HEK293T (cell line): ENCODE measurements at places on chromosomes 11 and 22.

DNA sequence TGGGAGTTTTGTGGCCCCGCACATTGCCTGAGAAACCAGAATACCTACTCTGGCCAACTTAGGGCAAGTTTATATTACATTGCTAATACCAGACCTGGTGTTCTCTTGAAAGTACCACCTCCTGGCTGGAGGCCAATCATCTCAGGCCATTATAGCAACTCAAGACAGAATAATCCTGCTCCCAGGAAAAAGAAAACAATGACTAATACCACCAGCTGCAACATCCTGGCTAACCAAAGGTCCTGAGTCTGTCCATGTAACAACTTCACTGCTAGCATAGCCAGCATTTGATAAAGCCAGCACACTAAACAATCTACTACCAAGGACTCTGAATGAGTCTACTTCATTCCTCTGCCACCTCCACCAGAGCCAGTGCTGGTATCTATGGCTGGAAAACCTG, 1298.7 kb upstream of the CNTN5 start:
- no peak for DNase-seq

- no peak for DNase-seq
These were observed 36.9 kb upstream of the BRSK2 start for GRCh38 chr11:1352696-1353382.

- DNase-seq, result no peak
These were observed 15.3 kb downstream of the P2RX3 start for GRCh38 chr11:57353446-57353845.

- no peak for DNase-seq
These were observed 62.7 kb downstream of the CD82 start for GRCh38 chr11:44627911-44628729.

DNA sequence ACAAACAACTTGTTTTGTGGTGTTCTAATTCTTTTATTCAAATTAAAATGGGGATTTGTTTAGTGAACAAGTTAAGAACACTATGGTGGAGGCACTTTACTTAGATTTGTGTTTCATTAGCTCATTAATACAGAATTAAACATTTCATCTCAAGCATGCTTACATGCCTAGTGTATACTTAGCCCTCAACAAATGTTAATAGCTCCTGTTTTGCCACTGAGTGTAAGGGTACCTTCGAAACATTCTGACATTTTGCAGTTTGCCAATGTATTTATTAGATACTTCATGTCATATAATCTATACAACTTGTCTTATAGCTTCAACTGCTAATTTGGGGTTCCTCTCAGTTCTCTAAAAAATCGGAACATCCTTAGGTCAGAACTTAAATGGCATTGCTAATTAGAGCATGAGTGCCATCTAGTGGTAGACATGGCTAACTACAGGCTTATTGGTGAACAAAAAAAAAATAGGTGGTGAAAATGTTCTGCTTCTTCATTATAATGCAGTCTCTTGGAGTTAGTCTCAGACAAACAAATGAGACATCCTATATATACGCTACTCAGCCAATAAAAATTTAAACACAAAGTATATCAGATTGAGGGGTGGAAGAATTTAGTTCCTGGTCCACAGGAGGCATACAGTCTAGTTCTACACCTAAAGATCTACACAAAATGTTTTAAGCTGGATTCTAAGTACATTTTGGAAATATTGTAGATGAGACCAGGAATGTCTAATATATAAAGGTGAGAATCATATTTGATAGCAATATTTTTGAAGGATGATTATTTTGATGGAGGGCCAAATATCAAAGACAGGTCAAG, 4.9 kb upstream of the CNTN5 start:
- peak; percentile 18 for DNase-seq

DNA sequence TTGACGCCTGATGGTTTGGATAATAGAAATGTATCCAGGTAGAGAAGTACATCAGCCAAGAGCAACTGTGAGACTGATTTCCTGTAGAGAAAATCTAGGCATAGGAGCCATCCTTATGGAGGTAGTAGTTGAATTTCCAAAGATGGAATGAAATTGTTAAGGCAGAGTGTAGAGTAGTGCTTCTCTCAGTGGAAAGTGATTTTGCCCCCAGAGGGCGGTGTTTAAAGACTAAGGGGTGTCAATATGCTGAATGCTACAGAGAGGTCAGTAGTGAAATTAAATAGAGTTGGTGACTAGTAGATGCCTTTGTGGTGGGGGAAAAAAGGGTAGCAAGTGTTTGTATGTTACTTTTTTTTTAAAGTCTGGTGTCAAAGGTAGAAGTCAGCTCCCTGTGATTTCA, 54.5 kb downstream of the TRIM44 start:
- DNase-seq, result no peak

DNA sequence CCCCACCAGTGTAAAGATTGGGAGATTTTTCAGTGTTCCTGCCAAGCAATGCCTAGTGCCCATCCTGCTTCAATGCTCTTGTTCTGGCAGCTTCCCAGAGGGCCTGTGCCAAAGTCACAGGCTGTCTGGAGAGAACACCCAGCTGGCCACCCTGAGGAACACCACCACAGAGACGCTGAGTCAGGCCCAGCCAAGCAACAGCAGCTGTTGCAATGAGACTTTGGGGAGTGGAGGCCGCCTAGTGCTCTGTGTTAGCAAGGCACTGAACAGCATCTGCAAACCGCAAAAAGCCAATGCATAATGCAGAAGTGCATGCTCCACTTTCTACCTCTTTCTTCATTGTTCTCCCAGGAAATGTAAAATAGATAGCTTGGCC, 168.1 kb downstream of the NXPE2 start:
- DNase-seq, result no peak

GRCh38 chr11:114606003-114606801, 10.6 kb upstream of the NXPE4 start:
- no peak for DNase-seq

DNA sequence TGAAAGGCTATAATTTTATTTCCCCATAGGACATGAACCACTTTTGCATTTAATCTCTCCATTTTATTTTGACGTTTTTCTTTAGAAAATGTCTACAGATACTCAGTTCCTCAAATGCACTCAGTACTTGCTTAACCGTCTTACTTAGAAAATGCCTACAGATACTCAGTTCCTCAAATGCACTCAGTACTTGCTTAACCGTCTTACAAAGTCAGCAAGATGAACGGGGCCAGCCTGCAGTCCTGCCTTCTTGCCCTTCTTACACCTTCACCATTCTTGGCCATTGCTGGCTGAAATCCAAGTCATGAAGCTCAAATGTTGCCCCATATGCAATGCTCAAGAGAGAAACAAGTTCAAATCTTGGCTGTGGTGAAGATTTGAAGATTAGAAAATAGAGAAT, 34.1 kb downstream of the CSNK2A3 start:
- DNase-seq, result no peak

- peak; percentile 15 for DNase-seq
These were observed 53.2 kb downstream of the SPON1 start for GRCh38 chr11:14015711-14016110.

- DNase-seq, result peak; percentile 74
These were observed 2.2 kb downstream of the PHF21B start for GRCh38 chr22:45007391-45008185.

GRCh38 chr11:33636104-33636503, 64.5 kb downstream of the C11orf91 start:
- no peak for DNase-seq

- no peak for DNase-seq
These were observed 65.3 kb downstream of the WNT11 start for GRCh38 chr11:76140912-76141574.

GRCh38 chr11:12990162-12990480, 19.0 kb upstream of the RASSF10 start:
- DNase-seq, result no peak

- peak; percentile 87 for DNase-seq
These were observed at the start of gene SCARF2 for GRCh38 chr22:20437613-20438426. TSS of gene SCARF2 (minus strand) at chr22:20437825. CDS start at chr22:20437754, 71 bp downstream.

- no peak for DNase-seq
These were observed 209.7 kb downstream of the SNX19 start for GRCh38 chr11:130706572-130706971.

DNA sequence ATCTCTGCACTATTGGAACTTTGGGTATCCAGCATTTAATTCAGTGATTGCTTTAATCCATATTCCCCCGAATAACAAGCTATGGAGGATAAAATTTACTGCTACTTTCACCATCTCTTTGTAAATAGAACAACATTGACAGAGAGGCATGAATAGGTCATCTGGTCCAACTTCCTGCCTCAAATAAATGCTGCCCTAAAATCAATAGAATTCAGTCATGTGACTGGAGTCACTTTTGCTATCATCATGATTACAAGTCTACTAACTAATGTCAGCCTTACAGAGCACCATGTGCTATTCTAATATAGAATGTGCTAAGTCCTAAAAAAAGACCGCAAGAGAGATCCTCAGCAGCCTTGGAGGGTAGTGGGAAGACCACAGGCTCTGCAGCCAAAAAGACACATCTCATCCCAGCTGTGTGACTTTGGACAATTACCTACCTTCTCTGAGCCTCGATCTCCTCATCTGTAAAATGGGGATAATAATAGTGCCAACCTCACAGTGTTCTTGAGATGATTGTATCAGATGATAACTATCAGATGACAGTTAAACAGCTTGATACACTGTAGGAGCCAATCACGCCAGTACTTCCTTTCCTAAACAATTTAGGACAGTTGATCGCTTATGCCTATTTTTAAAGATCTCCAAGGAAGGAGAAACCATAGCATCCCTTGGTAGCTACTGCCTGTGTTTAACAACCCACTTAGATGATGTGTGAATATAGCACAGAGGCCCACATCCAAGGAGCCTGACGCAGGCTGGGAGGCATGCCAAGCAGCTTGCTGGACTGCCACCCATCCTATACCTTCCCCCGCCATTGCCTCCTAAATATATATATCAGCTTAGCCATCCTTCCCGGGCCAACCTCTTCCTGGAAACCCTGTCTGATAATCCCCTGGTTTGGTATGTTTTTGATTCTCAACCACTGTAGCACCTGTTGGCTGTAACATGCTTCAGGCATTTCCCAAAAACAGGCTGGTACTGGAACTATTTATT, 77.3 kb upstream of the PHF21A start:
- DNase-seq, result no peak

GRCh38 chr11:96235751-96236150, 107.2 kb downstream of the MAML2 start:
- DNase-seq, result no peak

GRCh38 chr11:66981976-66982578, 7.0 kb downstream of the C11orf86 start:
- DNase-seq, result no peak

- DNase-seq, result no peak
These were observed 18.0 kb downstream of the FLRT1 start for GRCh38 chr11:64053699-64054098.

DNA sequence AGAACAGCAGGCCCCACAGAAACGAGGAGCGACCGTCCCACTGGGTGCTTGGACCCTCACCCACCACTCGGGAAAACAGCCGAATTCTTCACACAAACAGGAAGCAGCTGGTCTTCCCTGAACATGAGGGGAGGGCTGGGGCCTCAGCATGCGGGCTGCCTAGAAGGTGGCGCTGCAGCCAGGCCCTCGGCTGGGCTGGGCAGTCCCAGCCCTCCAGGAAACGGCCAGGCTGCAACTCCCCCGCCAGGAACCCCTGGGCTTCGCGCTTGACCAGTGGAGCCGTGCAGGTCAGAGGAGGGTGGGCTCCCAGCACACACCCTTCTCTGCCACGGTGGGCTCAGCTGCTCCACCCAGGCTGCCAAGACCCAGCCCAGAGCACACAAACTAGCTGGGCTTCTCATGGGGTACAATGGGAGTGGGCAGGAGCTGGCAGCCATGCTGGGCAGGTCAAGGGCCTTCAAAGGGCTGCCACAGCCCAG, 29.6 kb downstream of the IGF2 start:
- no peak for DNase-seq

DNA sequence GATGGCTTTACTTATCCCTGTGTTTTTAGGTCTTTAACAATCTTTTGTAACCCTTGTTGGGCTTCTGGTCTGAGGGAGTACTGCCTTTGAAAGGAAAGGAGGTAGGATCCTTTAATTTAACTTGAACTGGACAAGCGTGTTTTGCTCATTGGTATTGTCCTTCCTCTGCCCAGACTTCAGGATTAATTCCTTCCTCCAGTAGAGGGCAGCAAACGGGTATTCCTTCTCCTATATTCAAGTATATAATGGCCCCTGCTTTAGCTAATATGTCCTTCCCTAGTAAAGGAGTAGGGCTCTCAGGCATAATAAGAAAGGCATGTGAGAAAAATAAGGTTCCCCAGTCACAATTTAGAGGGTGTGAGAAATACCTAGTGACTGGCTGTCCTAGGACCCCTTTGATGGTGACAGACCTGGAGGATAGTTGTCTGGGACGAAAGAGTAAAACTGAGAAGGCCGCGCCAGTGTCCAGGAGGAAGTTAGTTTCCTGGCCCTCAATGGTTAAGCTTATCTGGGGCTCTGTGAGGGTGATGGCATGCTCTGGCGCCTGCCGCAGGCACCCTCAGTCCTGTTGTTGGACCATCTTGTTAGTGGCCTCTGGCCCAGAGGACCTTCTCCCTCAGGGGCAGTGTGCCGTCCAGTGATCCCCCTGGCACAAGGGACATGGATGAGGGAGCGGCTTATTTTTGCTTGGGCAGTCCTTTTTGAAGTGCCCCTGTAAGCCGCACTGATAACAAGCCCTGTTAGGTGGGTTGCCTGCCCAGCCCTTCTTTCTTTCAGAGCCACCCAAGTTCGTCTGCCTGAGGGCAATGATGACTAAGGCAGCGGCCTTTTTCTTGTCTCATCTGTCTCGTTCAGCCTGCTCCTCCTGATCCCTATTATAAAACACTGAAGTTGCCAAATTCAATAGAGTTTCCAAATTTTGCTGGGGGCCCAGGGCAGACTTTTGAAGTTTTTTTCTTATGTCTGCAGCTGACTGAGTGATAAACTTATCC, 51.8 kb downstream of the C11orf71 start:
- peak; percentile 20 for DNase-seq

- DNase-seq, result no peak
These were observed 43.1 kb downstream of the SVIP start for GRCh38 chr11:22786475-22786874.

DNA sequence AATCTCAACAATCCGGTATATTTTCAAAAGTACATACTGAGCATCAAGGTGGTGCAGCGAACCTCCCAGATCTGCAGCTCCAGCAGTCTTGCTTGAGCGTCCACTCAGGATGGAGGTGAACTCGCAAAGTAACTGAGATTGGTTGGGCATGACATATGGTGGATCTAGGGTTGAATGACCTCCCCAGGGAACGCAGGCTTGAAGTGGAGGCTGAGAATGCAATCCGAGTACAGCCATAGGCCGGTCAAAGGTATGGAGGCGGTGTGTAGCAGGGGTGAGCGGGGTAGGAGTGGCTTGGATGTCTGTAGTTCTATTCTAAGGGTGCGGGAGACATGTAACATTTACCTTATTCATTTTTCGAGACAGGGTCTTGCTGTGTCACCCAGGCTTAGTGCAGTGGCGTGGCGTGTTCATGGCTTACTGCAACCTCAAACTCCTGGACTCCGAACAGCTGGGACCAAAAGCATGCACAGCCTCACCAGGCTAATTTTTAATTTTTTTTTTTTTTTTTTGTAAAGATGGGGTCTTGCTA, 631 bp upstream of the C22orf39 start:
- peak; percentile 83 for DNase-seq

GRCh38 chr22:35308480-35309021, 8.9 kb downstream of the TOM1 start:
- DNase-seq, result no peak

GRCh38 chr11:111063726-111064517, 181.6 kb upstream of the POU2AF2 start:
- DNase-seq, result no peak
